SW480 (cell line): ENCODE measurements at places on chromosomes 1 and 21.
A peak's percentile ranks its signal among the peaks of the same experiment; 100 is the strongest.

- DNase-seq, result no peak
Measured at GRCh38 chr1:24384251-24385090, 29.1 kb downstream of the STPG1 start.

- peak; percentile 25 for DNase-seq
Measured at GRCh38 chr1:18556364-18556763, 74.3 kb upstream of the PAX7 start.

DNA sequence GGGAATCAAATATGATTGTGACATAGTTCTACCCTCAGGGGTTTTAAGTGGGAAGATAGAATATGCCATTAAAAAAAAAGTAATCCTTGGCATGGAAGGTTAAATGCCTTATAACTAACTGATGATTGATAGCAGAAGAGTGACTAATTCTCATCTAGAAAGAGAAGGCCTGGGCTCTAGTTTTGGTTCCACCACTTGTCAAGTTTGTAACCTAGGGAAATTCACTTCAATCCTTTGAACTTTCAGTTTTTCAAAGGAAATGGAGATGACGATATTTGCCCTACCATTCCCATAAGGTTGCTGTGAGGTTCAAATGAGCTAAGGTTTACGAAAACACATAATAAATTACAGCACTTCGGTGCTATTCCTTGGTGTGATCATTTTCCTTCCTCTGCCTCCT lies 88.5 kb downstream of the GPR88 start:
- no peak for DNase-seq

DNA sequence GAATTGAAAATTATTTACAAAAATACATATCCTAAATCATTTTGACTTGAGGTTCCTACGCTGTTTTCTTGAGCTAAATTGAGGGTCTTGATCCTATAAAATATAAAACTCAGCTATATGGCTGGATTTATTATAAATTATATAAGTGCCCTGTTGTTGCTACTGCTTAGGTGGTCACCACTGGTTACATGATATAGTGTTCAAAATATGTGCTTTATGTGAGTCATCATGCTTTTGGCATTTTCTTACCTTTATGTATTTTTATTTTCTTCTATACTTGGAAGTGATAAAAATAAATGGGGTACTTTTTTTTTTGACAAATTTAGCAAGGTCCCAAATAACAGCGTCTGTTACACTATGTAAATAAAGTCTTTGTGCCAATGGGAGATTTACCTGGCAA lies 31.1 kb upstream of the PTPRC start:
- no peak for DNase-seq

DNA sequence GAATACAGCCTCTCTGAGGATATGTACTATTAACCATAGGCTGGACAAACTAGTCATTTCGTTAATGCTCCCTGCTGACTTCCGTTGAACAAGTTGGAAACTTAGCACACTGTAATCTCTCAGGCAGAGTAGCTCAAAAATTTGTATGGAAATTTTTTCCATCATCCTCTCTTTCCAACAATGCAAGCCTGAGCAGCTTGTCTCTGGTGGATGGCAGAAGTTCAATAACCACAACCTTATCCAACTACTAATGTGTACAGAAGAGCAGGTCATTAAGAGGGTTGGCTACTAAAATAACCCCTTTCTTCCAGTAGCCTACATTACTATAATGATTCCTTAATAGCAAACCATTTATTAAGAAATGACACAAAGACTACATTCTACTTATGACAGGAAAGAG lies 262.3 kb downstream of the NFIA start:
- DNase-seq, result no peak

DNA sequence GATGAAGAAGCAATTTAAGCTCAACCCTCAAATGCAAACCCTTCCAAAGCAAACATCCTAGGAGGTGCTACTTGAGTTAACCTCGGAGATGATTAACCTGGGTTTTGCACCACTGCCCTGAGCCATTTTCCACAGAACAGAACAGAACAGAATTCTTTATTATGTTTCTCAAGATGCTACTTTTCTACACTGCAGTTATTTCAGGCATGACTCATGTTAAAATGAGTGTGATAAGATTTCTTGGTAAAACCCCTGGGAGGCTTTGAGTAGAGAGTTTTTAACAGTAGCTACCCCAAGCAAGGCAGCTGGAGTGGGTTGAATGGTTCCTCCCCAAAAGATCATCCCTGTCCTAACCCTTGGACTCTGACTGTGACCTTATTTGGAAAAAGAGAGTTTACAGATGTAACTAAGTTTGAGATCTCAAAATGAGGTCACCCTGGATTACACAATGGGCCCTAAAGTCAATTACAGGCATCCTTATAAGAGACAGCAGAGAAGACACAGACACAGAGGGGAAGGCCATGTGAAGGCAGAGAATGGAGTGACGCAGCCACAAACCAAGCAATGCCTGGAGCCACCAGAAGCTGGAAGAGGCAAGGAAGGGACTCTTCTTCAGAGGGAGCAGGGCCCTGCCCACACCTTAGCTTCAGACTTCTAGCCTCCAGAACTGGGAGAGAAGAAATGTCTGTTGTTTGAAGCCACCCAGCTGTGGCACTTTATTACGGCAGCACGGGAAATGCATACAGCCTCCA lies 153.4 kb downstream of the ETS2 start:
- DNase-seq, result no peak

- peak; percentile 97 for DNase-seq
Measured at GRCh38 chr21:41678016-41678923, 88.6 kb downstream of the RIPK4 start.

- no peak for DNase-seq
Measured at GRCh38 chr1:232335741-232336293, 294.1 kb downstream of the SIPA1L2 start.

DNA sequence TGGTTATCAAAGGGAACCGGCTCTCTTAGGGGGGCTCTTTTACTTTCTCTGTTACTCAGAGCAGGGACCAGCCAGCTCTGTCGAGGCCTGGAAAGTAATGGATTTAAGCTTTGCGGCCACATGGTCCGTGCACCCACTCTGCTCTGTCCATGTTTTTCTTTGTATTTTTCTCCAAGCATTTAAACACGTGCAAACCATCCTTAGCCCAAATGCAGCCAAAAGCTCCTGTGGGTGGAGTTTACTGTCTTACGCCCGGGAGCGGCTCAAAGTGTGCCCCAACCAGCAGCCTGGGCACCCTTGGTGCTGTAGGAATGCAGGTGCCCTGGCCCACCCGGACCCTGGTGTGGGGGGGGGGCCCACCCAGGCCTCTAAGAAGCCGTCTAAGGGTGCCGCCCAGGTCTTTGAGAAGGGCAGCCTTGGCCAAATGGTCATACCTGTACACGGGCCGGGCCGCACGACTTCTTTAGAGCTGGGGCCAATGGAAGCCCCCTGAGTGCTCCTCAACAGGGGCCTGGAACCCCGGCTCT lies 29.2 kb upstream of the POFUT2 start:
- DNase-seq, result no peak

- no peak for DNase-seq
Measured at GRCh38 chr1:28441674-28442073, 64.2 kb upstream of the RCC1 start.

GRCh38 chr1:162988869-162989268 lies 80.3 kb upstream of the RGS4 start:
- no peak for DNase-seq

- DNase-seq, result no peak
Measured at GRCh38 chr1:197842646-197843045, 59.8 kb upstream of the C1orf53 start.

DNA sequence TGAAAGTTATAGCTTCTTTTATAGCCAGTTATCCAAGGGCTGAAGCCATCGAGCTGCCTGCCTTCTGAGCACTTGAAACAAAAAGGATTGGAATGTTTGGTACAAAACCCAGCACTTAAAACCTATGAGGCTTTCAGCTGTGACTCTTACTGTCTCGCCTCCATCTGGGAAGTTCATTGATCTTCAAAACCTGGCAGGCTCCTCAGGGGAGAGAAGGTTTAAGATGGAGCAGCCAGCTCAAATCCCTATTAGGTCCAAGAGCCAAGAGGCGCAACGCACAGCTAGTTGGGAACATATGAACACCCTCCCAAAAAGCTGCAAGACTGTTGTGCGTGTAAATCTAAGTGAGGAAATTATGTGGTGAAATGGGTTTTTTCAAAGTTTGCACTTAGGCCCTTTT lies 33.4 kb downstream of the BACE2 start:
- no peak for DNase-seq

DNA sequence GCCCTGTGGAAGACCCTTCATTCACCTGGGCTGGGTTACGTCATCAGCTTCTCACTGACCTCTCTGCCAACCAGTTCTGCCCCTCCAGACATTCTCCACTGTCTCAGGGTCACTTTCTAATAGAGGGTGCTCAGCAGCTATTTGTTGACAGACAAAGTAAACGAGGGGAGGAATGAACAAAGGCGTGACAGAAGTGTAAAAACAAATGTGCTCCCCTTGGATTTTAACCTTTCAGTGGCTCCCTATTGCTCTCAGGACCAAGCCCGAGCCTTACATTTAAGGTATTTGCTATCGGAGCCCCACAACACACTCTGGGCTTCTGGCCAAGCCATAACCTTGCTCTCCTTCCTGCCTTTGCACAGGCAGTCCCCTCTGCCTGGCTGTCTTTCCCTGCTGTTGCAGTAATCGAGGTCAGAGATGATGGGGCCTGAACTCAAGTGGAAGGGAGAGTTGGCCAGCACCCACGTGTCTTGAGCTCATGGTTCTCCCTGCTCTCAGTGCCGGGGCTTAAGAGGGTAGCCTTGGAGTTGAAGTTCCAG lies 9.3 kb upstream of the MARCKSL1 start:
- DNase-seq, result peak; percentile 22

DNA sequence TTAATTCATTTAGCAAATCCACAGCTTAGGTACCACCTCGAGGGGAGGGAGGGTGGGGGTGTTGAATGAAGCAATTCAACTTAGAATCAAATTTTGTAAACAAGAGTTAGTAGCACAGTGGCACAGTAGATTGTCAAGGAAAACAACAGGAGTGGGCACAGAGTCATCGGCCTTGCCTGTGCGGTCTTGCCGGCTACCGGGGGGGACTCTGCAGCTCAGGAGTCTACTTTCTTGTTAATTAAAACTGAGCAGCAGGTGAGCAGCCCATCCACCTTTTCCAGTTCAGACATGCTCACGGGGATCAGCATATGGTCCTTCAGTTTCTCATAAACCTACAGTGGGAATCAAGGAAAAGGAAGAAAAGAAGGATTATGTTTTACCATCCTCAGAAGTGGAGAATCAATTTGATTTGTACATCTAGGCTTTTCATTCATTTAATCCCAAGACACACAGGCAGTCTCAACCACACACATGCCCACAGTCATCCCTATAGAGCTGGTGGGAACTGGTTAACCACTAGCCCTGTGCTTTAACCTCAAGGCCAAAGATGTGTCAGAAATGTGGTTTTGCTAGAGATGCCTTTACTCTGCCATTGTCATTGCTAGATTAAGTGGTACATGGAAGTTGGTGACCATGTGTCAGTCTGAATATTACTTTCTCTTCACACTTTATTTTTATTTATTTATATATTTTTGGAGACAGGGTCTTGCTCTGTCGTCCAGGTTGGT lies 45.0 kb upstream of the BCL10 start:
- DNase-seq, result peak; percentile 69

DNA sequence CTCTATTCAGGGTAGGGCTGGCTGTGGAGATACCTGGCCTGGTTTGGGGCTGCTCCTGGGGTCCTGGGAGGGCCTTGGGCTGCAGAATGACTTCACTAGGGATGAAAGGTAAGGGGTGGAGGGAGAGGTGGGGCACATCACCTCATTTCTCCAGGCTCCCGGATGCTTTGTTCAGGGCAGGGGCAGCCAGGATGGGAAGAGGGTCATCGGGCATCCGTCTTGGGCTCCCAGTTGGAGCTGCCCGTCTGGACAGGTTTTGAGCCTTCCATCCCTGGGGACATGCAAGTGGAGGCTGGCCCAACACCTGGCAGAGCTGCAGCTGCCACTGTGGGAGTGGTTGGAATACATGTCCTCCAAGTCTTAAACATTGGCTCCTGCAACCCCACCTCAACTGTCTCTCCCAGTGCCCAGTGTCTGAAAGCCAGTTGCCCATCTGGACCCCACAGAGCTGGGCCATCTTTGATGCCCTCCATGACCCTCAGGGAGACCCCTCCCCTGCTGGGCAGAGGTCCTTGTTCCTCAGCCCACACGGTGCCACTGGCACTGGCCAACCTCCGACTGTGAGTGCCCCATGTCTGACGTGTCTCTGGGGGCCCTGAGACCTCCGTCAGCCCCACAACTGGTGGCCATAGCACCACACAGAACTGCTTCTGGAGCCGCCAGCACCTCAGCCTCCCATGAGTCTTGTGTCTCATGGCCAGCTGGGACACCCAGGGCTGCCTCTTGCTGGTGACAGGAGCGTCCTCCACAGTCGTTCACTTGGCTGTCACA lies 52.8 kb downstream of the TRIM11 start:
- DNase-seq, result no peak

DNA sequence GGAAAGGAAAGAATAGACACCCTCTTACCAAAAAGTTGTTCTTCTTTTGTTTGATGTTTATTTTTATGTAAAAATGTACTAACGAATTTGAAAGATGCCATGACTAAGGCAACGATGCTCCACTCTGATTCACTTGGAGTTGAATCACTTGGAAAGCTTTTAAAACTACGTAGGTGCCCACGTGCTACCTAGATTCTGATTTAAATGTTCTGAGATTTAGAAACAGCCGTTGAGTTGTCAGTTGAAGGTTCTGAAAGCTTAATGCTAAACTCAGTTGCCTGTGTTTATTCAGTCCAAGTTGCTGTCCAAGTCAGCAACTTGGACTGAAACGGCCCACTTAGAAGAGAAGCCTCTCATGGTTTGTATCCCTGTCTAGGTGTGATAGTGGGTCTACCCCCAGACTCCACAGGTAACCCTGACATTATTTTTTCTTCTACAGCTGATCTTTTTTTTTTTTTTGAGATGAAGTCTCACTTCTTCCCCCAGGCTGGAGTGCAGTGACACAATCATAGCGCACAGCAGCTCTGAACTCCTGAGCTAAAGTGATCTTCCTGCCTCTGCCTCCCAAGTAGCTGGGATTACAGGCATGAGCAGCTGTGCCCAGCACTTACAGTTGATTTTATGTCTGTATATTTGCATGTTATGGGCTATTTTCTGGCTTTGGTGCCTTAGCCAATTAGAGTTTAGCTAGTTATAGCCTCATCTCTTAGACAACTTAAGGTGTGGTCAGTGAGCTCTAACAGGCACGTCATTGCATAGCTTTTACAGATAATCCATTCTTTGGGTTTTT lies 1.4 kb upstream of the VAMP4 start:
- peak; percentile 18 for DNase-seq

- DNase-seq, result peak; percentile 33
Measured at GRCh38 chr1:114558544-114558943, 22.9 kb downstream of the BCAS2 start.

GRCh38 chr21:36171741-36172331 lies 15.2 kb downstream of the DOP1B start:
- DNase-seq, result no peak
